Stimulated activated CD4-positive, alpha-beta T cell treated with anti-CD3 and anti-CD28 coated beads, Interleukin-15, amount 100 ng/mL, for 1 hour (primary cell): ENCODE measurements at places on chromosomes 6 and 20.

DNA sequence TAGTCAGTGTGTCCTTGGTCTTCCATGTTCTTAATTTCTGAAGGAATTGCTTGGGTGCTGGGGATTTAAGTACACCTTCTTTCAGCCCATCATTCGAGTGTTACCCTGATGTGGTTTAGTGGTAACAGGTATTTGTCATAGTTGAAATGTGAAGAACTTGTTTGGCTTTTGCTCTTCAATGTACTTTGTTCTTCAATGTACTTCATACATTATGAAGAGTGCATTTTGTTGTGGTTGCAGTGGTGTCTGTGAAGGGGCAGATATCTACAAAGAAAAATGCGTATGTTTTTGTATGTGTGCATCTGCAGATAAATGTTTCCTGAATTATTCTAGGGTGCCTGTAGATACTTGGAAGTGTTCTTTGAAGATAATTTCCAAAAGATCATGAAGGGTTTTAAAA is 111.2 kb upstream of the SUPT3H start:
- no peak for DNase-seq

DNA sequence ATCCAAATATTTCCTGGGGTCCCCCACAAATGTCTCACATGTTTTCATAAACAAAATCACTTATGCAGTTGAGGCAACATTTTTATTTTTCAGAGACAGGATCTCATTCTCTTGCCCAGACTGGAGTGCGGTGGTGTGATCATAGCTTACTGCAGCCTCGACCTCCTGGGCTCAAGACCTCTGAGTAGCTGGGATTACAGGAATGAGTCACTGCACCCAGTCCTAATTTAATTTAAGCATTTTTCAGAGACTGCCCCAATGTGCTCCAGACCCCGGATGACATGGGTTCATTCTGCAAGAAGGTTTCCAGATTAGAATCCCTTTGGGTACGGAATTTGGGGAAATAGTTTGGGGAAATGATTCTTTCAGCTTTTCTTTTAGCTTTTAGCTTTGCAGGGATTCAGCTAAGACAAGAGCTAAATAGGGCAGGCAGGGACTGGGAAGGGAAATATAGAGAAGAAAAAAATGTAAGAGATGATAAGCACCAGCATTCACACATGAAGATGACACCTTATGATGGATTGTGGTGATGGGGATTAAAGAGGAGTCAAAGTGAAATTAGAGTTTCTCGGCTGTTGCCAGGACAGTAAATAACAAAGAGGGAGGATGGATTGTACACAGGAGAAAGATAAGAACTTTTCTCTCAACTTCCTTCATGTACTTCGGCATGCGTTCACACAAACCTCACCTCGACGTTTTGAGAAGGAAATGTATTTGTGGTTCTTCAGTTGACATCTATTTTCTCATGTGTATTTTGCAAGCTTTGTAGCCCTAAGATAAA is 169.4 kb upstream of the TAB2 start:
- no peak for DNase-seq

- no peak for DNase-seq
These were observed 2.0 kb downstream of the ARFGAP1 start for GRCh38 chr20:63274381-63275228.

- DNase-seq, result no peak
These were observed 178.2 kb downstream of the SYNE1 start for GRCh38 chr6:152458648-152459644.

DNA sequence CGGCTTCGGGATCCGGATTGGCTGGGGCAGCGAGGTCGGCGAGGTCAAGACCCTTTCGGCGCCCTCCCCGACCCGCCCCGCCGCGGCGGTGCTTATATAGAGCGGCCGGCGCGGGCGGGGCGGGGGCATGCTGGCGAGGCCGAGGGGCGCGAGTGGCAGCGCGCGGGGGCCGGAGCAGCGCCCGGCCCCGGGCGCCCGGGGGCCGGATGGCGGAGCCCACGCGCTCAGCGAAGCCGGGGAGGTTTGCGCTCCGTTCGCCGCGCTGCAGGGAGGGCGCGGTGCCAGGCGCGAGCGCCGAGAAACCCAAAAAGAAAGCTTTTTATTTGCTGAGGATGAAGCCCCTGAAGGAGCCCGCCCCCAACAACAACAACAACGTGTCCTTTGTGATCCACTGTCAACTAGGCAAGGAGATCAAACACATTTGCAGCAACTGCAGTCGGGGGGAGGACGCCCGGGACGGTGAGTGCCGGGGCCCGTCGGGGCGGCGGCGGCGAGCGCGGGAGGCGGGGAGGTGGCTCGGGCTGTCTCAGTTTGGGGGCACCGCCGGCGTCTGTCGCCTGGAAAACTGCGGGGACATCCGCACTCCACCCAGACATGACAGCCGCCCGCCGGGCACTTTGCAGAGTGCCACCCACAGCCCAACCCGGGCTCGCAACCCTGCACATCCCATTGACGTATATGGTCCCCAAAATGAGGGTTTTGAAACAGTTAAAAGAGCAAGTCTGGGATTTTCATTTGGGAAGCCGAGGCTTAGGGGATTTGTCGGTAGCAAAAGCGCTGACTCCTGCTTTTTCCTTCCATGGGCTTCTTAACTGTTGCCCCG is 297.3 kb downstream of the PHACTR1 start:
- DNase-seq, result no peak

GRCh38 chr6:79781916-79782315 is 150.8 kb downstream of the SH3BGRL2 start:
- no peak for DNase-seq

DNA sequence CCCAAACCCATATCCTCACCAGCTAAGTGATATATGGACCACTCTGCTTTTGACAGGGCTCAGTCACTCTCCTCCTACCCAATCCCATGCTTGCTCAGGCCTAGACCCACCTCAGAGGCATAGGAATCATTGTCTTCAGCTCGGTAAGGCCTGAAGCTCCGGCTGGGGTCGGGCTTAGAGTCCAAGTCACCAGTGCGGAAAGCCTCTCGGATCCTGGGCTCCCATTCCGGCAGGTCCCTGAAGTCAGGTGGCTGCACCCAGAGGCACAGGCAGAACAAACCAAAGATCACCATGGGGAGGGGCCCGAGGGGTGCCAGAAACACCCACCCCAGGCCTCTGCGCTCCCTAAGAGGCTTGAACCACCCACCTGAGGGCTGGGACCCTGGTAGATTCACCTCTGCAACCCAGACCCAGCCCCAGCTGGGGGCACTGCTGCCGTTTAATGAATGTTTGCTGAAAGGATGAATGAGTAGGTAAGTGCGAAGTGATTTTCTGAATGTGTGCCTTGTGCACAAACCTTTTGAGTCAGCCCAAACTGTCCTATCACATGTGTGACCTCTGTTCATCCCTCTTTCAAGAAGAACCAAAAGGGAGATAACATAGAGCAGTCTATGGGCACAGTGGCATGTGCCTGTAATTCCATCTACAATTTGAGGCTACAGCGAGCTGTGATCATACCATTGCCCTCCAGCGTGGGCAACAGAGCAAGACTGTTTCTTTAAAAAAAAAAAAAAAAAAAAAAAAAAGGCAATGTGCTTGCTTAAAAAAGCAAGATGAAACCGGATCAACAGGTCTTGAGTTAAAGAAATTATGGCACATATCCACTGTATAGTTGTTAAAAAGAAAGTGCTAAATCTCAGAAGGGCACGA is 39.3 kb upstream of the DSN1 start:
- DNase-seq, result no peak

DNA sequence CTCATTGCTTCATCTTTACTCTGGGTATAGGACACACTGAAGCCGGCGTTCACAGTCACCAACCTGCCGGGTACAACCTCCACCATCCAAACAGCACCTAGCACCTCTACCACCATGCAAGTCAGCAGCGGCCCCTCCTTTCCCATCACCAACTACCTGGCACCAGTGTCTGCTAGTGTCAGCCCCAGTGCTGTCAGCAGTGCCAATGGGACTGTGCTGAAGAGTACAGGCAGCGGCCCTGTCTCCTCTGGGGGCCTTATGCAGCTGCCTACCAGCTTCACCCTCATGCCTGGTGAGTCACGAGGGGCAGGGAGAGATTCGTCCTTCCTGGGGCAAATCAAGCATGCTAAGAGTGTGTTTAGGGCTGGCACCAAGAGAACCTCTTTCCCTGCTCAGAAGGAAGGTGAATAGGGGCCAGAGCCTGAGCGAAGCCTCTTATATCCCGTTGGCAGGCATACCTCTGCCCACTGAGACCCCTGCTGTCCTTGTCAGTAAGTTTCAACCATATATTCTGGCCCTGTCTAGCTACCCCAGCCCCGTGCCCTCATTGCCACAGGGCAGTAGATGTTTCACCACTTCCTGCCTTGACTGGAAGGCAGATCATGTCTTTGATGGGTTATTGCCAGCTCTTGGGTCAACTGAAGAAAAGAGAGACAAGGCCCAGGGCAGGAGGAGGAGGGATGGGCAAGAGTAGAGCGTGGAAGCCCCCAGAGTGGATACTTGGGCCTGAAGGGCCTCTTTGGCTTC is 4.8 kb downstream of the SRF start:
- DNase-seq, result no peak

GRCh38 chr6:47715782-47716181 is 17.4 kb downstream of the ADGRF4 start:
- DNase-seq, result no peak

- no peak for DNase-seq
These were observed 267.4 kb upstream of the THEMIS start for GRCh38 chr6:128168244-128168643.

DNA sequence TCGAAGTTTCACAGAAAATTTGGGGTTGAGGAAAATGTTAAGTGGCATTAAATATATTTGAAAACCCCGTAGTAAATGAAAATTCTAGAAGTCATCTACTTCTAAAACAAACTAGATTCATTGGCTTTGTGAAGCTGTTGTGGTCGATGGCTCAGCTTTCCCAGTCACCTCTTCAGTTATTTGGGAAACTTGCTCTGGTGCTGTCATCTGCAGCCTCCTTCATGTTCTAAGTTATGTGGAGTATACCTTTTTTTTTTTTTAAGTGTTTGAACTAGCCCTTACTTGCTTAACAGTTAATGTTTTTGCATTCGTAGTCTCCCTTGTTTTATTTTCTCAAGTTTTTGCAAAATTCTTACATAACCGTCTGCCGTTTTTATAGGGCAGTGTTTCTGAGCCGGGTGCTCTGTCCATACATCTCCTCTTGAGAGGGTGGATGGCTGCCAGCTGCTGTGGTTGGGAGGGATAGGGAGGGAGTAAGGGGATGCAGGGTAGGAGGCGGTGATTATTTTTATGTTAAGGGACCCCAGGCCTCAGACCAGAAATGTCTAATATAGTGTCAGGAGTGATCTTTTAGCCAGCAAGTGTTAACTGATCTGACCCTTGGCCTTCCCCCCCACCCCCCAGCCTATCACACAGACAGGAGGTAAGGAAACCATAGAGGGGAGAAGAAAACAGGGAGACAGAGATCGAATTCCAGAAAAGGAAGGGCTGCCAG is 7.1 kb downstream of the RREB1 start:
- no peak for DNase-seq

- DNase-seq, result no peak
These were observed 106.3 kb downstream of the STXBP5 start for GRCh38 chr6:147310521-147310920.

- no peak for DNase-seq
These were observed 88.4 kb downstream of the MAFB start for GRCh38 chr20:40600441-40601219.

DNA sequence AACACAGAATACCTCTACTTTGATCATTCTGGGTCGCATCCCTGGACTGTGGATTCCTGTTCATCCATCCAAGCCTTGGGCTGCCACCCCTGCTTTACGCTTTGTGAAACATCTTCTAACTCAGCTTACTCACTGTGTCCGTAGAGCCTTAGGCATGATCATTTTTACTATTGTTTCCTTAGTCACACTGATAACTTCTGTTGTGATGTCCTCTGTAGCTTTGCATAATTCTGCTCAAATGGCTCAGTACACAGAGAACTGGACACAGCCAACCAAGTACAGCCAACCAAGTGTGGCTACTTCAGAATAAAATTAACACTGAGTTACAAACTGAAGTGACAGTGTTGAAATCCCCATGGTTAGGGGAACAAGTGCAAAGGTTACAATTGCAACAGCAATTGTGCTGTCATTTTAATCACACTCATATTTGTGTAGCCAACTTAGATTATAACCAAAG is 8.6 kb upstream of the FKBP1A start:
- DNase-seq, result no peak

- no peak for DNase-seq
These were observed 50.4 kb downstream of the GNAS-AS1 start for GRCh38 chr20:58800134-58800871.

- no peak for DNase-seq
These were observed 9.8 kb upstream of the TASP1 start for GRCh38 chr20:13648291-13649228.

DNA sequence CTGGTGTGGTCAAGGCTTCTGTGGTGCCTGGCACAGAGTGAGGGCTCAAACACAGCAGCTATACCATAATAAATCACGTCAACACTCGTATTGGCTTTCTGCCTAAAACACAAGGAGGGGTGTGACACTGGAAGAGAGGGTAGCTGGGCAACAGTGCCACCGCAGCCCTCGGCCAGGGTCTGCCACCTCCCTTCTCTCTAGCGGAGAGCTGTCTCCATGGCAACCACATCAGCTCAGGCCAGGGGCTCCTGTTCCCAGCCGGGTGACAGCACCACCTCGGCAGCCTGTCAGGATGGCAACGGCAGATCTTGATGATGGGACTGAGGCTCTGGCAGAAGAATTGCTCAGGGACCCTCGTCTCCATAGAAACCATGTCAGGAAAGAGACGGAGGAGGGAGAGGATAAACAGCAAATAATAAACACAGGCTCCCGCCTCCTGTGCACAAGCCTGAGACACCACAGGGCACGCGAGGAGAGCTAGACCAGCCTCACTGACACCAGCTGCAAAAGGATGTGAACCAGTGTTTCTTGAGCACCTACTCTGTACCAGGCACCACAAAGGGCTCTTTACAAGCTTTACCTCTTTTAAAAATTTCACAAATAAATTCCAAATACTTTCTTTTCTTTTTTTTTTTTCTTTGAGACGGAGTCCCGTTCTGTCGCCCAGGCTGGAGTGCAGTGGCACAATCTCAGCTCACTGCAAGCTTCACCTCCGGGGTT is 50.4 kb upstream of the TLDC2 start:
- DNase-seq, result no peak

DNA sequence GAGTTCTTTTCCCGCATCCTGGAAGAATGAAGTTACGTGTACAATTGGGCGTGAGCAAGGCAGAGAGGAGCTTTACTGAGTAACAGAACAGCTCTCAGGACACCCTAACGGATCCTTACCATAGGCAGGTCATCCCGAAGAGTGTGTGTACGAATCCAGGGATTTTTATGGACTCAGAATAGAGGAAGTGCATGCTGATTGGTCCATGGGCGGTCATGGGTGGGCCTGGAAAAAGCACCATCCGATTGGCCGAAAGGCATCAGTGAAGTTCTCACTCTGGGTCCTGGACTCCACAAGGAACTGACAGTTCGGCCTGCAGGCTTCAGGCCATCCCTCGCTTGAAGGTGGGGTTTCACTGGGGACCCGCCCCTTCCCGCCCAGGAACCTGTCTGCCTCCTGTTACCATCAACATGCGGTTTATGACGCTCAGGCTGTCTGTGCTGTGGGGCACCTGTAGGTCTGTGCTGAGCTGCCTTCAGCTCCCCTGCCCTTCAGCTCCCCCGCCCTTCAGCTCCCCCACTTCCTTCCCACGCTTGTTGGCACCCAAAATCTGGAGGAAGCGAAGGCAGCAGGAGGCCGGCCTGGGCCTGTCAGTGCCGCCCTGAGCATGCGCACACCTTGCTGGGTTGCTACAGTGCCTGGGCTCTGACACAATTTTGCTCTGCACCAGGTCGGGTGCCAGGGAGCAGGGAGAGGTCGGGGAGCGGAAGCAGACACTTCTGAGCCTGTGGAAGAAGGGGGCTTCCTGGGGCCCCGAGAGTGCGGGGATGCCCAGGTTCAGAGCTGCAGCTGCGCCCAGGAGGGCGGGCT is 57.9 kb upstream of the MANEA start:
- DNase-seq, result no peak

GRCh38 chr6:55980627-55981211 is 105.3 kb upstream of the BMP5 start:
- DNase-seq, result no peak

- DNase-seq, result no peak
These were observed 258.0 kb downstream of the ATXN1 start for GRCh38 chr6:16503241-16503775.
